Adrenal gland (tissue), 19 donors: ENCODE measurements at places on chromosomes 5 and 9. TPM values are rescaled to one million over a fixed set of nuclear protein-coding genes. Genes with fewer than 3 reads are reported as not detected.

Gene SPINK7
- total RNA-seq: not detected

Gene MELK
- 0.95 TPM for total RNA-seq

Gene F2RL2
- total RNA-seq: not detected

DNA sequence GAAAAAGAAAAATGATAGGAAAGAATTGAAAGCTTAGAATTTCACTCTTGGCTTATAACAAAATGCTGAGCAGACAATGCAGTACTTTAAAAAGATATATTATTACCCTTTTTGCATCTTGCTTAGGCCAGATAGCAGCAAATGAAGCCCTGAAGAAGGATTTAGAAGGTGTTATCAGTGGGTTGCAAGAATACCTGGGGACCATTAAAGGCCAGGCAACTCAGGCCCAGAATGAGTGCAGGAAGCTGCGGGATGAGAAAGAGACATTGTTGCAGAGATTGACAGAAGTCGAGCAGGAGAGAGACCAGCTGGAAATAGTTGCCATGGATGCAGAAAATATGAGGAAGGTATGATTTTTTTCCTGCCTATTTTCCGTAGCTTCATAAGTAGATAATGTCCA is 50.8 kb downstream of the CNTRL start:
- no peaks in the 10 kb centered on the region for H3K27me3 ChIP-seq
- H3K27ac ChIP-seq: no peak overlapping the region
- no peak overlapping the region for H3K4me3 ChIP-seq
